ENCODE measurements at places on chromosomes 7 and 10.

GRCh38 chr7:159240962-159241361 lies 96.3 kb upstream of the VIPR2 start:
- no peaks in the 10 kb centered on the region for H3K36me3 ChIP-seq
- no peak for DNase-seq
- H3K27ac ChIP-seq, result no peak overlapping the region
- no peak overlapping the region for H3K4me3 ChIP-seq
- H3K4me1 ChIP-seq, result no peaks in the 10 kb centered on the region
- H3K27me3 ChIP-seq, result peaks cover 3% of the 10 kb centered on the region

GRCh38 chr7:131482800-131483199 lies 73.6 kb downstream of the PODXL start:
- H3K27ac ChIP-seq, result no peak overlapping the region
- H3K4me1 ChIP-seq, result no peaks in the 10 kb centered on the region
- no peaks in the 10 kb centered on the region for H3K27me3 ChIP-seq
- DNase-seq, result no peak
- H3K4me3 ChIP-seq, result no peak overlapping the region
- peaks cover 12% of the 10 kb centered on the region for H3K36me3 ChIP-seq

DNA sequence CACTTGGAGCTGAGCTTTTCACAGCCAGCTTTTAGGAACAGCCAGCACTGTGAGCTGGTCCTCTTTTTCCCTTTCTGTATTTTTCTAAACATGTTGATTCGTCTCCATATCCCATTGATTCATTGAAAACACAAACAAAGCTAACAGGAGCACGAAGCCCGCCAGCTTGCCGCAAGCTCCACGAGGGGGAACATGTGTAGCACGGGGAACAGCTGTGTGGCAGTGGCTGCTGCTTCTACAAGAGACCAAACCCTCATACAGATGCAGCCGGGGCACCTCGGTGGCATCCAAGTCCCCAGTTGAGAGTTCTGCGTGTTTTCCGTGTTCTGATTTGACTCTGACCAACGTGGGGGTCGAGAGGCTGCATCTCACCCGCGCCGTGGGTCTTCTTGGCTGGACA lies 80.8 kb upstream of the SH2B2 start:
- H3K4me1 ChIP-seq, result no peaks in the 10 kb centered on the region
- H3K27ac ChIP-seq, result no peak overlapping the region
- no peaks in the 10 kb centered on the region for H3K36me3 ChIP-seq
- no peaks in the 10 kb centered on the region for H3K27me3 ChIP-seq
- H3K4me3 ChIP-seq, result no peak overlapping the region

DNA sequence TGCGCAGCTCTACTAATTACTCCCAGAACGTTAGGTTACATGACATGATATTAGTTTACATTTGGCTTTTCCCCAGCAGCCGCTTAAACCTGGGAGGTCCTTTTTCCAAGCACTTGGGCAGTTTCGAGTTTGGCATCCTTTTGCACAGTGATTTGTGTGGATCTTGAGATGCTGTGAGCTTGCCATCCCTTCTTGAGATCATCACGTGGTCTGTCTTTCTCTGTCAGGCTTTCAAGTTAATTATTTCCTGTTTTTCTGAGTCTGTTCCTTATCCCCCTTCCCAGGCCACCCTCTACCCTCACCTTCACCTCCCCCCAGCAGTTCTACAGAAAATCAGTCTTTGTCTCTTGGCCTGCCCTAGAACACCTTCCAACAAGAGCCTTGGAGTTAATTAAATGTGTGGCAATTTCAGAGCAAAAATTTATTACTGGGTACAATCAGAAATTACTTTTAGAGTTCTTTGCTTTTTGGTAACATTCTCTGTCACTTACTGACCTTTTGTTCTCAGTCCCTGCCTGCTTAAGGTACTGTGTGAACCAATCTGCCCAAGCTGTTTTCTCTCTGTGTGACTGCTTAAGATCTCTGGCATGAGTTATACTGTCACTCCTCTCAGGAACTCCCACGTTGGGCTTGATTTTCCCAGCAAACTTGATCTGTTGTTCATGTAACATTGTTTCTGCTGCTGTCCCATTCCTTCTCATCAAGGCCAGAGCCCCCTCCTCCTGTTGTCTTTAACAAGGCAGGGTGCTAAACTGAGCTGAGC lies 3.1 kb upstream of the SLF2 start:
- H3K36me3 ChIP-seq, result peaks cover 10% of the 10 kb centered on the region
- H3K27me3 ChIP-seq, result no peaks in the 10 kb centered on the region
- H3K4me1 ChIP-seq, result peaks cover 14% of the 10 kb centered on the region
- H3K4me3 ChIP-seq, result no peak overlapping the region

Data from Panc1 (cell line).